ENCODE measurements at places on chromosomes 5 and 9.

DNA sequence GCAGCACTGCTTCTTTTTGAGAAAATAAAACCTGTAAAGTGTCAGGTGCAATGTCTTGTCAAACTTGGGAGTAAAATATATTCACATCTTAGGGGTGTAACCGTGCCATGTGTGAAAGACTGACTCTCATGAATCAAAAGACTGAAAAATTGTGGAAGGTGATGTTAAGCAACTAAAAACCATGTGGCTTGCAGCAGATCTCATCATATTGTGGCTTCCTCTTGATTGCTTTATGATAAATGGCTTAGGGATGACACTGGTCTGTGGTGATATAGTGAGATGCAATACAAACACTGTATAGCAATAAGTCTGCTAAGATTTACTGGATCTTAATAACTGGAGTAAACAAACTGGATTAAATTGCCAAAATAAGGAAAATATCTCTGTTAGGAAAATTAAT, 321.6 kb downstream of the EDIL3 start:
- no peak for DNase-seq

GRCh38 chr5:142495531-142495930, 170.7 kb upstream of the SPRY4 start:
- DNase-seq: no peak

- DNase-seq: no peak
Measured at GRCh38 chr9:84856181-84856632, 186.7 kb downstream of the NTRK2 start.

- DNase-seq: no peak
Measured at GRCh38 chr9:18438300-18438925, 35.5 kb upstream of the ADAMTSL1 start.

- DNase-seq: no peak
Measured at GRCh38 chr9:135705376-135705775, 3.4 kb downstream of the KCNT1 start.

DNA sequence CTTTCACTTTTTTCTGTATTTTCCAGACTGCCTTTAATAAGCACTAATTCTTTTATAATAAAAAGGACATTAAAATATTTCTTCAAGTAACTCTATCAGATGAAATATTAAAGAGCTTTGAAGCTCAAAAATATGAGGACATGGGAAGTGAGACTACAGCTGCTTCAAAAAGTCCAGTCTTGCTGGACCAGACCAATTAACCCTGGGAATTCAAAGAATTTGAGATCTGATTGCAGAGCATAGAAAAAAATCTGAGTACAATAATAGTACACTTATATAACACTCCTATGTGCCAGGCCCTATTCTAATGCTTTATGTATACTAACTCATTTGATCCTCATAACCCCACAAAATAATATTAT, 9.8 kb downstream of the TMEM245 start:
- no peak for DNase-seq

DNA sequence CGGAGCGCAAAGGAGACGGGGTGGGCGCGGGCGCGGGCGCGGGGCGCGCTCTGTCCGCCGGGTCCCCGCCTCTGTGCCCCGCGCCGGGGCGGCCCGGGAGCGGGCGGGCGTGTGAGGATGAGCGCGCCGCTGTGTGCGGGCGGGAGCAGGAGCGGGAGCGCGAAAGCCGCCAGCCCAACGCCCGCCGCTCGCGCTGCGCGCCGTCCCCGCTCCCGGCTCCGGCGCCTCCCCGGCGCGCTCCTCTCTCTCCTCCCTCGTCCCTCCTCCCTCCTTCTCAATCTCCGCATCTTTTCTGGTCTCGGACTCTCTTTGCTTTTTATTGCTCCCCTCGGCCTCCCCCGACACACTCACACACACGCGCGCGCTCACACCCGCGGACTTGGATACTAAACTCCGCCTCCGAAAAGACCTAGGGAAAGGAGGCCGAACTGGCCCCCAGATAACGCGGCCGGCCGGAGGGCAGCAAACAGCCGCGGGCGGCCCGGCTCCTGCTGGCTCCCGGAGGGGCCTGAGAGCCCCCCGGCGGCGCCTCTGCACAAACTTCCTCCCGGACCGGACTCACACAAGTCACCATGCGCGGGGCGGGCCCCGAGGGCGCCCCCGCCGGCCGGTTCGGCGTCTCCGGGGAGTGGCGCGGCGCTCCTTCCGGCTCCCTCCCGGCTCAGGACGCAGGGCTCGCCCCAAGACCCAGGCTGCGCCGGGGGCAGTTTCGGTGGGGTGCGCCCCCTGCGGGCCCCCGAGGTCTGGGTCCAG, at the start of gene FIBCD1:
TSS of gene FIBCD1 (minus strand) at position 596 of the 753 bp plus-strand sequence. CDS start 640 bp downstream, outside the sequence.
- DNase-seq: no peak

- DNase-seq: no peak
Measured at GRCh38 chr9:94096819-94097577, 12.7 kb downstream of the PTPDC1 start.

GRCh38 chr9:2116073-2116472, 100.9 kb downstream of the SMARCA2 start:
- no peak for DNase-seq

GRCh38 chr5:158082696-158083287, 223.8 kb upstream of the CLINT1 start:
- no peak for DNase-seq

DNA sequence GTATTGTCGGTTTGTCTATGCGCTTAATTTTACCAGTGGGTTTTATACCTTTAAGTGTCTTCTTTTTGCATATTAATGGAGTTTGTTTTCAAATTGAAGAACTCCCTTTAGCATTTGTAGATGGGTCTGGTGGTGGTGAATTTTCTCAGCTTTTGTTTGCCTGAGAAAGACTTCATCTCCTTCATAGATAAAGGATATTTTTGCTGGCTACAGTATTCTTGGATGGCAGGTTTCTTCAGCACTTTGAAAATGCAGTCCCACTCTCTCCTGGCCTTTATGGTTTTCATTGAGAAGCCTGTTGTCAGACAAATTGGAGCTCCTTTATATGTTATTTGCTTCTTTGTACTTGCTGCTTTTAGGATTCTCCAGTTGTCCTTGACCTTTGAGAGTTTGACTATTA, 142.1 kb downstream of the RAB3C start:
- no peak for DNase-seq
